RKO (cell line): ENCODE measurements at places on chromosomes 16 and 17.

DNA sequence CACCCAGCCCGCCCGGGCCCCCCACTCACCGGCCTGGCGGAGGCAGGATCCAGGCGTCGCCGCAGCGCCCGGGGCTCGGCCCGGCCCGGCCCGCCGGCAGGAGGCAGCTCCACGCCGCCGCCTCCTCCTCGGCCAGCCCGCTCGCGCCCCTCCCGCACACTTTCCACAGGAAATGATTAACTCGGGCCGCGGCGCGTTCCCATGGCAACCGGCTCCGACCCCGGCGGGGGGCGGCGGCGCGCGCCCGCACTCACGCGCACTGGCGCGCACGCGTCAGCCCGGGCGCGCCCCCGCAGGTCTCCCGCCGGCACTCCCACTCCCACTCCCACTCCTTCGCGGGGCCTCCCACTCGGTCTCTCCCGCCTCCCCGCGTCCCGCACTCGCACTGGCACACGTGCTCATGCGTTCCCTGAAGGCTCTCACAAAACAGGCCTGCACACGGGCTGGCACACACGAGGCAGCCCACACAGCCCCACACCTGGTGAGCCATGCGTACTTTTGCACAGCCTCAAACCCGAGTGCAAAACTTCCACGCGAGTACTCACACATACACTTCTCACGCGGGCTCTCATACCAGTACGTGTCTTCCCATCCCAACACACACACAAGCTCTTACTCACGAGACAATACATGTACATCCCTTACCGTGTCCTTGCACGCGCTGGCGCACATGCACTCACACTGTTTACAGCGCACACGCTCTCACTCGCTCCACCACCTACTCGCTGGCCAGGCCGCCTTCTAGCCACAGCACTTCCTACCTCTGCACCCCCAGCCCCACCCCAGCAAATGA is at the start of gene KIFC3:
Gene KIFC3, minus strand, starts transcription at position 151 of the 793 bp plus-strand sequence. CDS start 4,248 bp downstream, outside the sequence.
- peak; percentile 85 for DNase-seq

DNA sequence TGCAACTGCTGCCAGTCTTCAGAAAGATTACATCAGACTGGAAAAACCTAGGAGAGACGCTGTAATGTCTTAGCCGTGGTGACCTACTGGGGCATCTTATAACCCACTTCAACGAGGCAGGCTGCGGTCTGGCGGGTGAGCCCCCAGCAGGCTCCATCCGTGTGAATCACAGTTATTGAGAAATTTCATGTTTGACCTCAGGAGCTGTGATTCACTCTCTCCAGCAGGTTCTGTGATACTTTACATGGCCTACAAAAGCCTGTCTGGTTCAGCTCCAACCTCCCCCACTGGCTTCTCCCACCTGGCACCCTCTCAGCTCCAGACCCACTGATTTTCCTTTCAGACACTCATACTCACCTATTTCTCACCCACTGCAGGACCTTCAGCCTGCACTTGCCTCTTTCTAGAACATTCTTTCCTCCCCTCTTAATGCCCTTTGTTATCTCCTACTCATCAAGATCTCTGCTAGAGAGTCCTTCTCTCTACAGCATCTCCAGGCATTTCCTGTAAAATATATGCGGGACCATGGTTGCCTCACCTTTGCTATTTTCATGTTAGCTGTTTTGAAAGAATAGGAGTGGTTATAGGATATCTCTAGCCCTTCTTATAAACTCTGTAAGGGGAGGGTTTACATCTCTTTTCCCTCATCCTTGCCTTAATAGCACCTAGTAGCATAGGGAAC is 227.9 kb downstream of the MAF start:
- DNase-seq = peak; percentile 1

- DNase-seq = no peak
Measured at GRCh38 chr16:85718682-85719081, 29.9 kb upstream of the GINS2 start.

DNA sequence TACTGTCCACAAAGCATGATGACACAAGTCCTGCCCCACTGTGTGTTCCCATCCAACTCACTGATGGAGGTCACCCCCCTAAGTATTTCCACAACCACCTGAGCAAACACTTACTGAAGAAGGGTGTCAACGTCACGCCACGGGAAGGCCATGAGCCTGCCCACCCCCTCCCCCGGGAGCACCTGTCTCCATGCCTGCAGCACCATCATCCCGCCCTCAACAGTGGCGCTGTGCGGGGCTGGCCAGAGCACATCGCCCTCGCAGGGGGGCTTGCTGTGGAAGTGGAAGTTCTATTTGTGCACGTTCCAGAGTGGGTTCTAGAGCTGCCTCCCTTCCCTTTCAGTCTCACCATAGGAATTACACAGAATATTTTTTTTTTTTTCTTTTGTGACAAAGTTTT is 4.3 kb upstream of the MBTPS1 start:
- DNase-seq = no peak

GRCh38 chr17:72353502-72353901 is 232.7 kb downstream of the SOX9 start:
- DNase-seq = no peak

DNA sequence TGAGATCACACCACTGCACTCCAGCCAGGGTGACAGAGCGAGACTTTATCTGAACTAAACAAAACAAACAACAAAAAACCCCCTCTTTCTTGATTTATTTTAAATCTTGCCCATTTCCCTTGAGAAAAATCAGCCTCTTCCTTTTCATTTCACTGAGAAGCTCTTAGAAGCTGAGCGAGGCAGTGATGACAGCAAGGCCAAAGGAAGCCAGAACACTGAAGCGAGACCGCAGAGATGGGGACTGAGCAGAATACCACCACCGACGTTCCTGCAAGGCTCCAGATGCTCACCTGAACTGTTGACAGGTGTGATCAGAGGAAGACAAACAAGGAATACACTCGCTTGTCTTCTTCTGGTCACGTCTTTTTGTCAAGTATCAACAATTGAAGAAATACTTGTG is 30.5 kb upstream of the IRF8 start:
- DNase-seq = no peak

- no peak for DNase-seq
Measured at GRCh38 chr17:42230225-42230624, 35.9 kb upstream of the GHDC start.

DNA sequence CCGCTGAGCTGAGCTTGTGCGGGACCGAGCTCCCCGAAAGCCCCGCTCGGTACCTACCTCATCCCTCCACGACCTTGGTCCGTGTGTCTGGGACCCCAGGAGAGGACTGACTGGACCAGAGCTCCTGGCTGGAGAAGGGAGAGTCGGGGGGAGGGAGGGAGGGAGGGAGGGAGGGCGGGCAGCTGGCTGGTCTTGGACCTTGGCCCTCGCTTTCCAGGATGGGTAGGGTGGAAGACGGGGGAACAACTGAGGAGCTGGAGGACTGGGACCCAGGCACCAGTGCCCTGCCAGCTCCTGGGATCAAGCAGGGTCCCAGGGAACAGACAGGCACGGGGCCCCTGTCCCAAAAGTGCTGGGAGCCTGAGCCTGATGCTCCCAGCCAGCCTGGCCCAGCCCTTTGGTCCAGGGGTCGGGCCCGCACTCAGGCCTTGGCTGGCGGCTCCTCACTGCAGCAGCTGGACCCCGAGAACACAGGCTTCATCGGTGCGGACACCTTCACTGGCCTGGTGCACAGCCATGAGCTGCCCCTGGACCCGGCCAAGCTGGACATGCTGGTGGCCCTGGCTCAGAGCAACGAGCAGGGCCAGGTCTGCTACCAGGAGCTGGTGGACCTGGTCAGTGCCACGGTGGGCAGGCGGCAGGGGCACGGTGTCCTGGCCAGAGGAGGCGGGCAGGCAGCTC is 553 bp downstream of the RHBDL1 start:
- DNase-seq = no peak
